ENCODE measurements at places on chromosomes 1 and 21.

GRCh38 chr1:87296206-87296605 lies 32.5 kb upstream of the LMO4 start:
- DNase-seq: no peak

DNA sequence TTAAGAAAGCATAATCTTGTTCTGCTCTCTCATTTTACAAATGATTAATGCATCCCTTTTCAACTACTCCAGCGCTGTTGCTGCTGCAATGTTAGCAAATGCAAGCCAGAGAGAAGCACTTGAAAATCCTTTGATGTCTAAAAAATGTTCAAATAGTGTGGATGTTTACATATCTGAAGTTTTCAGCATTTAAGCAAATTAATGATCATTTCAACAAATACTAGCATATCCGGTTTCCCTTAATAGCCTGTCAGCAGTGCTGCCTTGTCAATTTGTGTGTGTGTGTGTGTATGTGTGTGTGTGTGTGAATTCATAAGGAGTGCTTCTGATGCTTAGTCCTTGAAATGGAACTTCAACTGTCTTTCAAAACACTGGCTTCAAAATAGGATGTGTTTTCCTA lies 48.1 kb upstream of the WNT2B start:
- DNase-seq: no peak

DNA sequence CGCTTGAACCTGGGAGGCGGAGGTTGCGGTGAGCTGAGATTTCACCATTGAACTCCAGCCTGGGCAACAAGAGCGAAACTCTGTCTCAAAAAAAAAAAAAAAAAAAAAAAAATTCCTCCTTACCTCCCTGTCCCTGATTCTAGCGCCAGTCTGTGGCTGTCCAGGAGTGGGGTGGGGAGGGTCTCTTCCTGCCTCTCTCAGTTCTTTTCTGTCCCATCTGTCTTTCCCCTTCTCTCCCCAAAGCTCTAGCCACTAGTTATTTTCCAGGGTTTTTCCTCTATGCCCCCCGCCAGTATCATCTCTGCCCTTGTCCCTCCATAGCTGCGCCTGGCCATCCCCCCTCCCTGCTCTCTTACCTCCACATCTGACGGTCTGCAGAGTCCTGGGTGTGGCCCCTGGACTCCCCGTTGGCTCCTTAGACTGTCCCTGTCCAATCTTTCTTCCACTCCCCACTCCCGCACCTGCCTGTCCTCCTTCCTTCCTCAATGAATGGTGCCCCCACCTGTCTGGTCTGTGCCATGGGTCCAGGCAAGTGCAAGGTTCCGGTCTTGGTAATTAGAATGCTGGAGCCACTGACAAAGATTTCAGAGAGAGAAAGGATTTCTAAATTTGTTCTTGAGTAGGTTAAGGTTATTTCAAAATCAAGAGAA lies 1.6 kb upstream of the TMEM63A start:
- no peak for DNase-seq

DNA sequence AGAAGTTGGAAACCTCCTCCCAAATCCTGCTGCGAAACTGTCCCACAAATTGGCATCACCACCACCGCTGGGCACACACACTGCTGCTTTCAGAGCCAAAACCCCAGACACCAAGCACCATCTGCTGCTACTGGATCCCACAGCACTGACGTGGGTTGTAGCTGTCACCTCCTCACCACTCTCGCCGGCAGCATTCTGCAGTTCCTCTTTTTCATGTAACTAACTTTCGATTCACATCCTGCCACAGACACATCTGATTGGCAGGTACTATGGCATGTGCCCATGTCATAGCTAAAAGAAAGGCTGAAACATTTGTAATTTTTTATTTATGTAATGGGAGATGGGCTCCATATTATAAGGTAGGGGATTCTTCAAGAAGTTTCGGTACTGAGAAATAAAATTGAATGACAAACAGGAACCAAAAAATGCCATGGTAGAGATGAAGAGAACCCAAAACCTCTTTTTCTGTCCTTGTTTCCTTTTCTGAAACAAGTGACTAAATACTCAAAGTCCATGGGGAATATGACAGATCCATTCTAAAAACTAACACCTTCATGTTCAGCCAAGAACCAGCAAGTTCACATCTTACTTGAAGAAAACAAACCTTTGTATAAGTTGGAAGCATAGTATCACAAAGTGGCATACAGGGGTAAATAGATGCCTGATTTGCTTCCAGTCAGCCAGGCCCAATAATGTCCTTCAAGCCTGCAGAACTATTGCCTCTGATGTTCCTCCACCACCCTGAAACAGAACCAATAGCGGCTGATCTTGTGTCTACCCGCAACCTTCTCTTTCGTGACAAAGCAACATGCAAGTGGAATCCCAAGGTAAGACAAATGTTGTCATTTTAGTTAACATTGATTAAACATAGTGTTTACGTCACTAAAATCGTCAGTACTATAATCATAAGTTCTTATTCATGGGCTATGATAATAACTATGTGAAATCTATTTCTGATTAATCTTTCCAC lies 26.6 kb upstream of the RGS13 start:
- peak; percentile 26 for DNase-seq

DNA sequence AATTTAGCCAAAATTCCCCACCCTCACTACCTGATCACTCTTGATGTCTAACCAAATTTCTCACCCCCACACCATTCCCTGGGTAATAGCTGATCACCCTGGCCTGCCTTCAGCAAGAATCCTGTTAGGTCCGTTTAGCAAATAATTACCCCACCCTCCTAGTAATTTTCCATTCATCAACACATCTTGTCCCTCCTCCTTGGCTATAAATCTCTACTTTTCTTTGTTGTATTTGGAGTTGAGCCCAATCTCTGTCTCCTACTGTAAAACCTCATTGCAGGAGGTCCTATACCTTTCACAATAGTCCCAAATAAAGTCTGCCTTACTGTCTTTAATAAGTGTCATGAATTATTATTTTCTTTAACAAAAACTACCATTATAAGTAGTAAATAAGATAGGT lies 6.9 kb upstream of the PRKAA2 start:
- DNase-seq: no peak

- no peak for DNase-seq
These were observed 93.2 kb downstream of the ARHGEF10L start for GRCh38 chr1:17632541-17633184.

DNA sequence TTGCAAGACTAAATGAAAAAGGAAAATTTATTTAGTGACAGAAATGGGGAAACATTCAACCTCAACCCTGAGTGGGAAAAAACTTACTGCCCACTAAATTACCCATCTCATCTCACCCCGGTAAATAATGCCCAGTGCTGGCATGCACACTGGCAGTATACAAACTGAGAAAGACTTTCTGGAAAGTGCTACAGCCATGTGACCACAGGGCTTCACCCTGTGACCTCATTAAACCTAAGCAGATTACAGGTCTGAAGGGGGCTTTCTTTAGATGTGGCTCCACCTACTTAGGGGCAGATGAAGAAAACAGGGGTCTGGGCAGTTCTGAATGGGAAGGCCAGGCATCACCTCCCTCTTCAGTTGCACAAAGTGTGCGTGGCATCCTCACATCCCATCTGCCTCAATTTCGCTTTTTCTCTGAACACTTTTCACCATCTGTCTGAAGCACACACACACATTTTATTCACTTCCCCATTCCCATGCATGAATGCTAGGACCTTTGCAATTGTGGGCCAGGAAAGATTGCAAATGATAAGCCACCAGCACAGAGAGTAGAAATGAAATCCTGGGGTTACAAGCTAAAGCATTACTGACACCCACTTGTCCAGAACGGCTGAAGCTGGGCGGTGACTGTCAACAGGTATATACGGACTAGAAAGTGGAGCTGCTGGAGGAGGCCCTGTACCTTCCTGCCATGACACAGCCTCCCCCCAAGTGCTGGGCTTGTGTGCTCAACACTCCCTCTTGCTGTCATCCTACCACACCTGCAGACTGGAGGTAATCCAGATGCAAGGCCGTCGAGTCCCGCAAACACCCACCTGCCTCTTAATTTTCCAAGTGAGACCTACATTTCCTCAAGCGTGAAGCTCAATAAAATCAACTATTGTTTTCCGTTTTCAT lies 2.7 kb downstream of the NADK start:
- DNase-seq: no peak

- no peak for DNase-seq
These were observed 3.0 kb upstream of the JUN start for GRCh38 chr1:58786927-58787245.

DNA sequence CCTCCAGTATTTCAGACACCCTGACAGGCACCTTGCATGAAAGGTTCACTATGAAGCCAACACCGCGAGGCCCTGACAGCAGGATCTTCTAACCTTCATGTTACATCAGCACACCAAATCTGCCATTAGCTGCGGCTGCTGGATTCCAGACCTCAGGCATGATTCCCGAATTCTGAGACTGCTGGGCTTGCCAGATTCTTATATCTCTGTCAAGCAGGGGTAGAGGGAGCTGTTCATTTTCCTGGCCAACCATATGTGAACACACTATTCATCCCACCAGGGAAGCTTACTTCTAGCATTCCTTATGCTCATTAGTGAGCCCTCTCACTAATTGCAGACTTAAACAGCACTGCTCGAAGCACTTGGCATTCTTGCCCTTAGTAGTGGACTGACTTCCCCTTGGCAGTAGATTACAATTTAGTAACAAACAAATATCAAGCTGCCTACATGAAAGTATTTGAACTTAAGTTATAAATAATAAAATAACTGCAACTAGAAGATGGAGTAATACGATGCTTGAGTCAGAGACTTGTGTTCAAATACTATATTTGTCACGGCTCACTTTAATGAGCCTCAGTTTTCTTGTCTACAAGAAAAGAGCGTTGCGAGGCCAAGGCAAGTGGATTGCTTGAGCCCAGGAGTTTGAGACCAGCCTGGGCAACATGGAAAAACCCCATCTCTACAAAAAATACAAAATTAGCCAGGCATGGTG lies 43.3 kb downstream of the NID1 start:
- DNase-seq: no peak

GRCh38 chr1:81550753-81551152 lies 250.0 kb upstream of the ADGRL2 start:
- DNase-seq: no peak

GRCh38 chr1:222736972-222737371 lies at the start of gene FAM177B:
FAM177B (plus strand) TSS chr1:222737202; CDS start chr1:222746546, 9,344 bp downstream.
- no peak for DNase-seq

DNA sequence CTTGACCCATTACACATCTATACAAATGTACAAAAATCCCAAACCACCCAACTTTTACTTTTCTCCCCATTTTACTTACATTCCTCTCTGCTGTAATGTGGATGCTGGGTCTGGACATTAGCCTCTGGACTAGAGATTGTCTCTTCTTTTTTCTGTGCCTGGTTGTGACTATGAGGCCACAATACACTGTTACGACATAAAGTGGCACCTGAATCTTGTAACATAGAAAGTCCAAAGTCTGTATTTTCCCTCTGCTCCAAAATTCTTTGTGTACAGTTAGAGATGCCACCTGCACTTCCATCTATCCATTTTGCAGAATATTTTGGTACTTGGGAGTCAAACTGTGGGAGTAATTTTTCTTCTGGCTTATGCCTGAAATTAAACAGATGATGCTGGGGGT lies 22.7 kb downstream of the C21orf91 start:
- no peak for DNase-seq

GRCh38 chr1:7019510-7019909 lies 234.3 kb downstream of the CAMTA1 start:
- DNase-seq: no peak

DNA sequence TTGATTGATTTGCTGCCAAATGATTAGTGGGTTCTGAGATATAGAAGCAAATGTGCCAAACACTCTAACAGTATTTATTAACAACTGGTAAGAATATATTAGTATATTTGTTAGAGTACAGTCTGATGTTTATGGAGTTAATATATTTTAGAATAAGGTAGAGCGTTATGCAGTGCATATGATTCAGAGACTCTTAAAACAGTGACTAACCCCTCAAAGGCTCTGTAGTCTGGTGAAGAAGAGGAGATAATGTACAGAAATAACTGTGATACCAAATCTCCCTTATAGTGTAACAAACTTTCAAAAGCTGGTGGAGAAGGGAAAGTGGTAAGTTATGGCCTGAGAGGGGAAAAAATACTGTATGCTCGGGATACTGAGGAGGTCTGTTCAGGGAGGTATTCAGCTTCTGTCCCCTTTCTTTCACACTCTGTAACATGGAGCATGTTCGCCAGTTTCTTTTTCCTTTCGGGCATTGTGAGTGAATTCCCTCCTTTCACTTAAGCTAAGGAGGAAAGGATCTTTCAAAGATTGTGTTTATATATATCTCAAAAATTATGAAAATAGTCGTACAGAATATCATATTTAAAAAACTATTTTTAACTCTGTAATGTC lies 121.2 kb downstream of the ADGRL2 start:
- no peak for DNase-seq

- DNase-seq: no peak
These were observed 7.0 kb upstream of the ATF3 start for GRCh38 chr1:212601524-212601923.

DNA sequence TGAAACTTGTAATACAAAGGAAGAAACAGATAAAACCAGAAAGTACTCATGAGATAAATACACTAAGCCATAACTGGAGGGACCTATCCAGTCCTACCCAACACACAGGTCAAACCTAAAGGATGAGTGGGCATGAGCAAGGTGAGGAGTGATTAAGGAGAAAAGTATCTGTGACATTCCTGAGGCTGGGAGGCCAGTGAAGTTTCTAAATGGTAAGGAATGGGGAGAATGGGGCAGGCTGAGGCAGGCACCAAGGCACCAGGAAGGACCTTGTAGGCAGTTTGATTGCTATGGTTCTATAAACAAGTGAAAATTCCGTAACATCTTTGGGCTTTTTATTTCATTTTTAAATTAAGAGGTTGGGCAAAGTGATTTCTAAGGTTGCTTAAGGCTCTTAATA lies 10.4 kb downstream of the DDX59 start:
- DNase-seq: no peak

DNA sequence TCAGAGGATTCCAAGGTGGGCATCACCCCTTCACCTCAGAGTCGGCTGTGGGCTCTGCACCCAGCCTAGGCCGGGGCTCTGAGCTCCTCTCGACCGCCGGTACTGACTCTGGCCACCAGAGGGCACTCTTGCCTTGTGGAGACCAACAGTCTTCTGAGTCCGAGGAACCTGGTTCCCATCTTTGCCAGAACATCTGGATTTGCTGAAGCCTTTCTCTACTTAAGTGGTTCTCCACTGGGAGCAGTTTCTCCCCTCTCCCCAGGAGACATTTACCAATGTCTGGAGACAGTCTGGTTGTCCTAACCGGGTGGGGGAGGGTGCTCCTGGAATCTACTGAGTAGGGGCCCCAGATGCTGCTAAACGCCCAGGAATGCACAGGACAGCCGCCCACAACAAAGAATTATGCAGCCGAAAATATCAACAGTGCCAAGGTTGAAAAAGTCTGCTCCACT lies 9.4 kb downstream of the ETV3L start:
- peak; percentile 74 for DNase-seq

- no peak for DNase-seq
These were observed 54.2 kb upstream of the USP1 start for GRCh38 chr1:62382658-62382955.

GRCh38 chr21:35127851-35128250 lies 78.7 kb upstream of the RUNX1 start:
- no peak for DNase-seq
